Gastrocnemius medialis (tissue), 4 donors: ENCODE measurements at places on chromosomes 16 and 17.

GRCh38 chr16:90048737-90049330 is 28.3 kb downstream of the PRDM7 start:
- no peak for DNase-seq

DNA sequence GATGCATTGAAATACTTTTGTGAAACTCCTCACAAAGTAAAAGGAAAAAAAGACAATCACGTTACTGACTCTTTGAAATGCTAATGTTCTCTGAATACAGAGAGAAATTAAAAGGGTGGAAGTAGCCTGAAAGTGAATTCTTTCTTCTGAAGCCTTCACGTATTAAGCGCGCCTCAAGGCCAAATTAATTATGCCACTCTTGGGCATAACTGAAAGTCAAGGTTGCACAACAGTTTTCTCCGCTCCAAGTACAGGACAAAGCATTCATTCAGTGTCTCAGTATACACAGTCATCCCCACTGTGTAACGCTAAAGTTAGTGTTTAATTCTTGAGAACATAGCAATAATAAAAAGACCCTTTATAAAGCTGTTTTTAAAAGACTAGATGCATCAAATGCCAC is 21.5 kb downstream of the PARN start:
- no peak for DNase-seq

DNA sequence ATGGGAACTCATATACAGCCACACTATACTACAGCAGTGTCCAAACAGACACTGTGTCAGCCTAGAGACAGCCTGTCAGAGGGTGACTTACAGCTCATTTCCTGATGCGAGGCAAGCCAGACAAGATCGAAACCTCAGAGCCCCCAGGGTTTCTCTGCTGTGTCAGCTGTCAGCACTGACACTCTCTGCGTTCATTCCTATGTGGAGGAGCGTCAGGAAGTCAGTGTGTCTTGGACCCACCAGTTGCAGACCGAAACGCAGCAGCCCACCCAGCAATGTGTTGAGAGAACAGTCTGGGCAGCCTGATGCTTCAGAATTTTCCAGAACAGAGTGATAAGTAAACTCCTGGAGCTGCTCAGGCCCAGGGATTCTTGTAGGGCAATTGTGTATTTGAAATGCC is 20.6 kb upstream of the MAPT start:
- DNase-seq: no peak

DNA sequence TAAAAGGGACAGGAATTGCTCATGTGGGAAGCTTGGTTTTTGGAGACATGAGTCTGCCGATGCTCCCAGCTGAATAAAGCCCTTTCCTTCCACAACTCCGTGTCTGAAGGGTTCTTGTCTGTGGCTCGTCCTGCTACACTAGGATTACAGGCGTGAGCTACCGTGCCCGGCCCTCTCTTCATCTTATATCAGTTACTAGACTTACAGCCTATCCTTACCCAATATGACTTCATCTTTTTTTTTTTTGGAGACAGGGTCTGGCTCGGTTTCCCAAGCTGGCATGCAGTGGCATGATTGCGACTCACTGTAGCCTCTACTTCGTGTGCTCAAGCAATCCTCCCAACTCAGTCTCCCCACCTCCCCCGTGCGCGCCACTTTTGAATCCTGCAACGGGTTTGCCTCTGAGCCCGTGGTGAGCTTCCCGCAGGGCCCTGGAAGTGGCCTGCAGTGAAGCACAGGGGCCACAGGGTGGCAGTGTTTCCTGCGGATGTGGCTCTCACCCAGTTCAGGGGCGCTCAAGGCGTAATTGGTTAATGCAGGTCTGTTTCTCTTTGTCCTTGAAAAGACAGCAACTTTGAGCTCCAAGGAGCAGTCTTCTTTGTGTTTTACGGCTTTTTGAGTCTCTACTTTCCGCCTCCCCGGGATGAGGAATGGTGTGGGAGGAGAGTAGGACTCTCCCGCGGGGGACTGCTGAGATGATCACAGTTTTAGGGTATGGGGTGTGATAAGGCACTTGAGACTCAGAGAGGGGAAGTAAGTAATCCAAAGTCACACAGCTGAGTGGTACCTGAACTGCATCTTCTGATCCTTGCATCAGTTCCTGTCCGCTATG is 22.7 kb upstream of the GPRC5B start:
- DNase-seq: no peak

GRCh38 chr17:33474789-33475188 is 181.7 kb upstream of the ASIC2 start:
- no peak for DNase-seq

GRCh38 chr17:27209316-27209715 is 84.6 kb upstream of the WSB1 start:
- DNase-seq: no peak

DNA sequence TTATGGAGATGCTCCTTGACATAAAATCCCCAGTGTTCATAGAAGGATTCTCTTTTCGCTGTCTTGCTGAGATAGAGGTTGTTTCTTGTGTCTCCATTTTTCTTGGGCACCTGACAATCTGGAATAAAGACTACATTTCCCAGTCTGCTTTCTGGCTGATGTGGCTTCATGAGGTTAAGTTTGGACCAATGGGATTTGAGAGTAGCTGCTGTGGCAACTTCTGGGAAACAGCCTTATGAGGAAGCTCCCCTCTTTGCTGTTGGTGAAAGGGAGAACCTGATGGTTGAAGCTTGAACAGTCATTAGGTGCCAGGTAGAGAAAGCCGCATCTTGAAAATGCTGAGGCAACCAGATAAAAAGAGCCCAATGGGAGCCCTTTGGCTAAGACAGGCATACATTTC is 24.4 kb downstream of the HS3ST4 start:
- no peak for DNase-seq

- no peak for DNase-seq
Observed at GRCh38 chr16:85296859-85297660, 184.8 kb upstream of the CIBAR2 start.

- no peak for DNase-seq
Observed at GRCh38 chr17:8629371-8630226, 926 bp downstream of the MYH10 start.

- DNase-seq: no peak
Observed at GRCh38 chr17:38742411-38743308, 5.5 kb downstream of the PCGF2 start.

DNA sequence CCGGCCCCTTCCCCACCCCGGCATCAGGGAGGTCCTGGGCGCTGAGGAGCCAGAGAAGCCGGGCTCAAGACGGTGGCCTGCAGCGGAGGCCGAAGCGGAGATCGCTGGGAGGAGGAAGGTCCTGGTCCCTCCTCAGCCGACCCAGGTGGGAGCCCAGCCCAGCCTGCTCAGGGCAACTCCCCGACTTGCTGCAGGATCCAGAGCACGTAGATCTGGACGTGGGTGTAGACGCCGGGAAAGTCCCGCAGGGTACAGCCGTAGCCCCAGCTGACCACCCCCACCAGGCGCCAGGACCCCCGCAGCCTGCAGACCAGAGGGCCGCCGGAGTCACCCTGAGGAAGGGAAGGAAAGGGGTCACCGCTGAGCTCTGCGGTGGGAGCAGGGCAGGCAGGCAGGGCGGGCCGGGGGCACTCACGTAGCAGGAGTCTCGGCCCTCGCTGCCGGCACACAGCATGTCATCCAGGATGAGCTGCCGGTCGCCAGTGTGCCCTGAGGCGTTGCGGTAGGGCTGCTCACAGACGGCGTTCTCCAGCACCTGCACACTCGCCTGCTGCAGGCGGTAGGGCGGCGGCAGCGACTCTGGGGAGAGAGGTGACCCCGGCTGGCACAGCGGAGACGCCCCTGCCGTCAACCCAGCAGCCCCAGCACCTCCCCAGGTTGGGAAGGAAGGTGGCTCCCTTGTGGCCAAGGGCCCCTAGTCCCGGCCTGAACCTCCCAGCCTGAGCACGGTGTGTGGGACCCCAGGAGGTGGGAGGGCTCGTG is 5.4 kb downstream of the TPSD1 start:
- no peak for DNase-seq

DNA sequence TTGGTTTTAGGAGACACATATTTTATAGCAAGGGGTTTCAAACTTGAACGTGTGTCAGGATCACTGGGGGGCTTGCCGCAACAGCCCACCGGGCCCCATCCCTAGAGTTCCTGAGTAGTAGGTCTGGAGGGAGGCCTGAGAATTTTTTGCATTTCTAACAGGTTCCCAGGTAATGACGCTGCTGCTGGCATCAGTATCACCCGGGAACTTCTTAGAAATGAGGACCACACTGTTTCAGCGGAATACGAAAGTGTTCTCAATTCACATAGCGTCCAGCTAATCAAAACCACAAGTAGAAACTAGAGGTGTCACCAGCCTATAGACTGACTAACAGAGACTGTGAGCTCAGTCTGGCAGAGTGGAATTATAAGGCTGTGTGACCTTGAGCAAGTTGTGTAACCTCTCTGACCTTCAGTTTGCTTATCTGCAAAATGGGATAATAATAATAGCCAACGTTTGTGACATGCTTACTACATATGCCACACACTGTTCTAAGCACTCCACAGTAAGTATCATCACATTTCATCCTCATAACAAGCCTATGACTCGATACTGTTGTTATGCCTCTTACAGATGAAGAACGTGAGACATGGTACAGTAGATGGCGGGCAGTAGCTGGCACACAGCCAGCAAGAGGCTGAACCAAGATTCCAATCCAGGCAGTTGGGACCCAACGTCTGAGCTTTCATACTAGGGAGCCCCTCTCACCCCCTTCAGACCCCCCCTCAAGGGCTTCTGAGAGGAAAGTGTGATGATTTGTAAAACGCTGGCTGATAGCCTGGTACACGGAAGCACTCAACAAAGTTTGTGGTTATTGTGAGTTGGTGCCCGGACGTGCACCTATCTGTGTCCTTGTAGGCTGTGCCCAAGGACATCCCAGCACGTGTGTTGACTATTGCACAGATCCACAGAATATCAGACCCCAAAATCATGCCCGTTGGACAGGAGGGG is 4.6 kb upstream of the ICAM2 start:
- DNase-seq: no peak

- DNase-seq: no peak
Observed at GRCh38 chr16:87996962-87997880, 46.0 kb downstream of the BANP start.

- no peak for DNase-seq
Observed at GRCh38 chr16:28821874-28822519, 802 bp upstream of the ATXN2L start.

DNA sequence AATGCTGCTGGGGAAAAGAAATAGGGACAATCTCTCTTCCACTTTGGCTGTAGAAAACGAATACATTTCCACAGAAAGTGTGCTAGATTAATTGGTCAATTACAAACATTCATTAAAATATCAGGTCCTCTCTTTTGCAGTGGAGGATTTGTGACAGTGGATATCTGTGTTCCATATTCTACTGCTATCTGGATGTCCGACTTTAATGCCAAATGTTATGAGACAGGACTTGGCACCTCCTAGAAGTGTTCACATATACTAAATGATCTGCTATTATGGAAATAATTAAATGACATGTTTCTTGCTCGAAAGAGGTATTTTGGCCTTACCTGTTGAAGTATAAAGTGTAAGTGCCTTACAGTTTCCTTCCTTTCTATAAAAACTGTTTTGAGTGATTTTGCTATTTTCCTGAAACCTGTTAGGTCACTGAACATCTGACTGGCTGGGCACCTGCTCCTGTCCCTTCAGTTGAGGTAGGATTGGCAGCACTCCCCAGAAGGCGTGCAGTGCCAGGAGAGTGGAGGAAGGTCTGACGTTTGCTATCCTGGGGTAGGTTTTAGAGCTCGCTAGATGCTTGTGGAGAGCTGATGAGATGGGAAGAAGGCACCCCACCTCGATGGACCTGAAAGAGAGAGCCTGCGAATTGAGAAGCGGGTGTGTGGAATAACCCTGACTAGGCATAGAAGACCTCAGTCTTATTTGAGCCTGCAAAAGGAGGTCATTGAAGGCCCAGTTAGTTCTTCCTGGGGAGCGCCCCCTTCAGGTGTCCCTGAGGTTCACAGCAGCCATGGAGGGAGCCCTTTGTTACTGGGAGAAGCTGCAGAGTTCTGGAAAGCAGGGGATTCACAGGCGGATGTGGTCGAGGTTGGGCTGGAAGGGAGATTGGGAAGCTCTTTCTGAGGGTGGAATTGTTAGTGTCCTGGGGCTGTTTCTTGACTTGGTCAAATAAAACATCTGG is 159.4 kb upstream of the ZNF267 start:
- DNase-seq: peak; percentile 64

GRCh38 chr17:16513873-16514272 is 21.9 kb upstream of the LRRC75A start:
- no peak for DNase-seq

DNA sequence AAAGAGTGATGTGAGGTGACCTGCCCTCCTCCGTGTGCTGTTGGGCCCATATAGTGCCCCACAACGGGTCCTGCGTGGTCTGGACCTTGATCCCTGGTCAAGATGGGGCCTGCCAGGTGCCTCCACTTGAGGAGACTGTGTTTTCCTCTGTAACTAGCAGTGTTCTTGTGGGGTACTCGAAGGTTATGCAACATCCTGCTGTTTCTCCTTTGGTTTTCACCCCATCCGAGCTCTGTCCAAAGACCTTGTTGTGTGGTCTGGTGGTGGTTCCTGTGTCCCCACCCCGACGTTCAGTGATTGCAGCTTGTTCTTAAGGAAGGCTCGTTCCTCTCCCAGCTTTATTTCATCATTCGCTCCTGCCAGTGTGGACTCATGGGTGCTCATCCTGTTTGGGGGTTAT is 38.7 kb upstream of the ZNF750 start:
- DNase-seq: no peak

- no peak for DNase-seq
Observed at GRCh38 chr16:70728150-70728549, 42.3 kb upstream of the MTSS2 start.

DNA sequence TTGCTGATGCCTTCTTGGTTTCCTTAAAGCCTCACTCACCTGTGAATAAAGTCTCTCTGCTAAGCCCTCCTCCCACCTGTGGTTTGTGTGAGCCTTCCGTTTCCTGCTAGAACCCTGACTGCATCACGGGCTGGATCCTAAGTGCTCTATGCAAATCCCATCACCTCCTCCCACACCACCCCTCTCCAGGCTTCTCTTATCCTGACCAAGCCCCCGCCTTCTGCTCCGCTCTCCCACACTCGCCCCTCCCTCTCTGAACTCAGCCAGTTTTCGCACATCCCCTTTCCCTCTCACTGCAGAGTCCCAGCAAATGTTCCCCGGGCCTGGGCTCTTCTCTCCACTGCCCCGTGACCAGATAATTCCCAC is 51.8 kb downstream of the PIMREG start:
- no peak for DNase-seq

DNA sequence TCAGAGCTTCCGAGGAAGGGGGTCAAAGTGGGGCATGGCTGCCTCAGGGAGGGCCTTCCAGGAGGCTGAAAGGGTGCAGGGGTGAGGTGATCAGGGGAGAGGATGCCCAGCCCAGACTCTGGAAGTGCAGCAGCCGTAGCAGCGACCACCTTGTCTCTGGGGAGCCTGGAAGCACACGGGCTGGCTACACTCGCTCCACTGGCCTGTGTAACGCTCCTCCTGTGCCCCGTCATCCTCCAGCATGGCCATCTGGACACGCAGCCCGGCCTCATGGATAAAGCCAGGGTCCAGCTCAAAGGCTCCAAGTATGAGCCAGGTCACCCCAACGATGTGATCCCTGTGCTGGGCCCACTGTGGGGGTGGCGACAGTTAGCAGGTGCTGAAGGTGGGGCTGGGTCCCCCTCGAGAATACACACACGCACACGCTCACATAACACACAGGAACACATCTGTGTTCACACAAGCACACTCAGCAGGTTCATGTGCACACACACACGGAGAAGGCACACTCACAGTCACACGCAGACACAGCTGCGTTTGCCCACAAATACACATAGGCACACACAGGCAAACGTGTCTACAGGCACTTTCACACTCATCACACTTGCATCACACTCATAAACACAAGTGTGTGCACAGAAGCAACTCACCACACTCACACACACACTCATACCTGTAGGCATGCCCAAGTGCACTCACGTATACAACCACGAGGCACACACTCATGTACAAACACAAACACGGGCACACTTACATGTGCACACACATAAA is 19.3 kb downstream of the POLR3K start:
- no peak for DNase-seq

GRCh38 chr17:74392848-74393247 is 25.5 kb downstream of the GPR142 start:
- no peak for DNase-seq
